Midbrain (tissue), 1 donor: ENCODE measurements at places on chromosomes 12 and 14.

- DNase-seq, result no peak
These were observed 161.3 kb upstream of the TMCC3 start for GRCh38 chr12:94811611-94812010.

DNA sequence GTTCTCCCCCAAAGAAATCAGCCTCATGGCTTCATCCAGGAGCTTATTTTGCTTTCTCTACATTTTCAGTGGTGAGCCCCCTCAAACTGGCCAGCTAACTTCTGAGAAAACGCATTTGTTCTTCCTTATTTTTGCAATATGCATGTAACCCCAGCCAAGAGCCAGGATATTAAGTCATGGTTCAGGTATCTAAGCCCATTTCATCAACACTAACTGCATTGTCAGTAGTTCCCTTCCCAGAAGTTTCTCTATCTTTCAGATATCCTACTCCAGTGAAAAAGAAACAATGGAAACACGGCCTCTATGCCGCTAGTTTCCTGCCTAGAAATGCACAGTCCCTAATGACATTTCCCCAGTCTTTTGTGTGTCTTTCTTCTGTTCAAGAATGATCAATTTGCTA, 102.8 kb upstream of the RASSF8 start:
- no peak for DNase-seq

- DNase-seq, result peak; percentile 22
These were observed 49.9 kb downstream of the HELB start for GRCh38 chr12:66352197-66352596.

DNA sequence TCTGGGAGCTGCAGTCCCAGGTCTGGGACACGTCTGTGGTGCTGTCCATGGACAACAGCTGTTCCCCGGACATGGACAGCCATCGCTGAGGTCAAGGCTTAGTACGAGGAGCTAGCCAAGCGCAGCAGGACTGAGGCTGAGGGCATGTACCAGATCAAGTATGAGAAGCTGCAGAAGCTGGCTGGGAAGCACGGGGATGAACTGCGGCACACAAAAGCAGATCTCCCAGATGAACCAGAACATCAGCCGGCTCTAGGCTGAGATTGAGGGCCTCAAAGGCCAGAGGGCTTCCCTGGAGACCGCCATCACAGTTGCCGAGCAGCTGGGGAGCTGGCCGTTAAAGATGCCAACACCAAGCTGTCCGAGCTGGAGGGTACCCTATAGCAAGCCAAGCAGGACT, 375.3 kb downstream of the SEC23A start:
- no peak for DNase-seq

DNA sequence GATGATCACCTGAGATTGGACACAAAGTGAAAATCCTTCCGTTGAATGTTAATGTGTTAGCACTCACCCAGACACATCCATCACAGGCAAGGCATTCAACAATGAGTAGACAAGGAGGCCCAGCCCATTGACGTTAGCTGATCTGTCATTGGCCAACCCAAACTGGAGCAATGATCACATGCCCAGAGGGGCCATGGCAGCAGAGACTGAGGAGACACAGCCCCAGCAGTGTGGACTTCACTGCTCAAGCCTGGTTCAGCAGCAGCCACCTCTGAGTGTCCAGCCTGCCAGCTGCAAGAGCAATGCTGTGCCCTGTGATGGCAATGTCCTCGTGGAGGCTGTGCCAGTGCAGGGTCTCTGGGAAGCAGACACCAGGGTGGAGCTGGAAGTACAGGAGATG, 622.2 kb downstream of the AACS start:
- no peak for DNase-seq

DNA sequence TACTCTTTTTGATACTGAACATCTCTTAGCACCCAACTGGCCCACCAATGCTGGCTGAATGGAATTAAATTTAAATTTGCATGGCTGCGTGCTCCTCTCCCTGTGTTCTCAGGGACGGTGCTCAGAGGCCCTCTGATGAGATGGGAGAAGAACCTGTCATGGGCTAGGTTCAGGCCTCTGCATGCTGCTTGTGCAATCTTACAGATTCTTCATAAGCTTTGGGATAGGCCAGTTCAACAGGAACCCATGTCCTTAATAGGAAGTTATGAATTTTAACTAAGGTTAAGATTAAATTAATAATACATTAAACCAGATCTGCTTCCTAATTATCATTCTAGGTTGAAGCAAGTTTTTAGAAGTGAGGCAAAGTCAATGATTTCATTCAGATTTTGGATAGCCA, 119.7 kb upstream of the LRIG3 start:
- DNase-seq, result no peak

GRCh38 chr14:35213869-35214387, 78.3 kb upstream of the PSMA6 start:
- DNase-seq, result no peak

GRCh38 chr14:69614592-69614991, 3.2 kb downstream of the SUSD6 start:
- DNase-seq, result peak; percentile 30

DNA sequence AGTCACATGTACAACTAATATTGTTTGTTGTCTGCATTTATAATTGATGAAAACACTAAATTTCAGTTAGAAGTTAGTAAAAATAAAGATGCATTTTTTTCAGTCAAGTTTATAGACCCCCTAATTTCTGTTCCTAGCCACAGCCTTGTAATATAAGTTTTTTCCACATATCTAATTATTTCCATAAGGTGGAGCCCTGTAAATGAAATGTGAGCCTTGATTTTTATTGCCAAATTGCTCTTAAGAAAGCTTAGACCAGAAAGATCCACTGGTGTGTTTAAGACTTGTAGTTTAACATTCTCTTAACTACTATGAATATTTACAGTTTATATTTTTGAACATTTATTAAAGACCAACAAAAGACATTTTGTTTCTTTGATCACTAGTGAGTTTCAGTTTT, 322.1 kb upstream of the RGS6 start:
- DNase-seq, result no peak

DNA sequence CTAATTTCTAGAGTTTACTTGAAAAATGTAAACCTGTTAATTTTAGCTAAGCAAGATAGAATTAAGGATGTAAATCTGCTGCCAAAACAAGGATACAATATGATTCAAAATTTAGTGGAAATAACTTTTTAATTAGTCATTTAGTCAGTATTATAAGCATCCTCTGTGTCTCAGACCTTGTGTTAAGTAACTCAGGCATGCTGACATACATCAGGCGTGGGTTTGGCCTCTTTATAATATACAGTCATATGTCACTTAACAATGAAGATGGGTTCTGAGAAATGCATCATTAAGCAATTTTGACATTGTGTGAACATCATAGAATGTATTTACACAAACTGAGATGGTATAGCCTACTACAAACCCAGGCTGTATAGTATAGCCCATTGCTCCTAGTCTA, 386.9 kb downstream of the ZFP36L1 start:
- no peak for DNase-seq

DNA sequence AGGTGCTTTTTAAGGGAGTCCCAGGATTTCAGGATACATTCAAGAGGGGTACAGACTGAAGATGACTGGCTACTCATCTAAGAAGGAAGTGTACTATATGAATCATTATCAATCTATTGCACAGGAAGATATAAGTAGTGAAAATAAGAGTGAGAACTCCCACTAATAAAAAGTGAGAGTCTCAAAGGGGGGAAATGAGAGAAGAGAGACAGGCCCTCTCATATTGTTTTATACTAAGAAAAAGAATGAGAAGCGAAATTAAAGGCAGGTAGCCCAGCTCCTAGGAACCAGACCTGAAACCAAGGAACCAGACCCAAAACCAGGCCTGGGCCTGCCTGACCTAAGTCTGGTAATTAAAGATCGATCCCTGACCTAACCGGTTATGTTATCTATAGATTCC, 54.6 kb downstream of the TESPA1 start:
- no peak for DNase-seq

DNA sequence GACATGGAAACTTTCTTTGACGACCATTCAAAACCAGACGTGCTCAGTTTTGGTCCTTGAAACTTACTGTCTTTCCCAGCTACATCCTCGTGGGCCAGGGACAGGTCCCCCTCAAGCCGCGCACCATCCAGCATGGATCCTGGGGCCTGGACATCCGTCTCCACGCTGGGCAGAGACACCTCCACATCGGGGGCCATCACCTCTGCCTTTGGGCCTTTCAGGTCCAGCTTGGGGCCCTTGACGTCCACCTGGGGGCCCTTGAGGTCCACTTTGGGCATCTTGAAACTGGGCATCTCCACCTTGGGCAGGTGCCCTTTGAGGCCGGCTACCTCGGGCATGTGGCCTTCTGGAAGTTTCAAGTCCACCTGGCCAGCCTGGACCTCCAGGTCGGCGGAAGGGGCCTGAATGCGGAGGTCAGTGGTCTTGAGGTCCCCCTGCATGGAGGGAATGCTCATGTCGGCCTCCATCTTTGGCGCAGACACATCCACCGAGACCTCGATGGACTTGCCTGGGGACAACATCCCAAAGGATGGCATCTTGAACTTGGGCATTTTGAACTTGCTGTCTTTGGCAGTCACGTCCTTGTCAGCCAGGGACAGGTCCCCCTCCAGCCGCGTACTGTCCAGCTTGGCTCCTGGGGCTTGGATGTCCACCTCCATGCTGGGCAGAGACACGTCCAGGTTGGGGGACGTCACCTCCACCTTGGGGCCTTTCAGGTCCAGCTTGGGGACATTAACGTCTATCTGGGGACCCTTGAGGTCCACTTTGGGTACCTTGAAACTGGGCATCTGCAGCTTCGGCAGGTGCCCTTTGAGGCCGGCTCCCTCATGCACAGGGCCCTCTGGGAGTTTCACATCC, 17.1 kb downstream of the PLD4 start:
- no peak for DNase-seq

GRCh38 chr12:12008232-12008850, 62.4 kb upstream of the BCL2L14 start:
- no peak for DNase-seq

DNA sequence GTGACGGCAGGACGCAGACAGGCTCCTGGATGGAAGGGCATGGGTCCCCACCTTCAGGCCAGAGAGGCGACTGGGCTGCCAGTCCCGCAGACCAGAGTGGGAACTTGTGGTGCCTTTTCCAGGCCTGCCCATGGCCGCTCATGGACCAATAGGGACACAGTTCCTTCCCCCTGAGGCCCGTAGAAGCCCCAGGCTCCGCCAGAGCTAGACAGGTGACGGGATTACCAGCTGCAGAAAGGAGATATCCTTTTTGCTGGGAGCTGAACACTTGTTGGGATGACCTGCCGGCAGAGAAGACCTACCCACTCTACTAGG, 73.6 kb upstream of the RASSF8 start:
- DNase-seq, result no peak

DNA sequence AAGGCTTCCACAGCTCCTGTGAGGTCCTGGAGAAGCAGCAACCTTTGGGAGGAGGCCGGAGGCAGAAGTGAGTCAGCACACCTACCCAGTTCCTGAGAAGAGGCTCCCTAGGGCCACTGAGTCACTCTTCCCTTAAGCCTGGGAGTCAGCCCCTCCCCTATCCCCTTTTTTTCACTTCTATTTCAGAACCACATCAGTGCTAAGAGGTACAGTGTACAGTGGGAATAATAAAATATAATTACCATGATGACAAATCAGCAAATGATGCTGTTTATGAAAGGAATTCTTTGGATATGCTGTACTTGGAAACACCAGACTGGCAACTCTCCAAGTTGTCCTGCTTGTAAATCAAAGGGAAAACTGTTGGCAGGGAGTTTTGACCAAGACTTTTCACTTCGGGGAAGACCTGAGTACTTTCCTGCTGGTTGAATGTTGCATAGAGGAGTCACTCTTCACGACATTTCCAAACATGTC, 7.8 kb upstream of the TBPL2 start:
- DNase-seq, result no peak

GRCh38 chr14:23435543-23436326, at the start of gene MYH7:
Gene MYH7, minus strand, starts transcription at chr14:23435660. Its CDS starts 1,928 bp downstream, at chr14:23433732.
- DNase-seq, result no peak

DNA sequence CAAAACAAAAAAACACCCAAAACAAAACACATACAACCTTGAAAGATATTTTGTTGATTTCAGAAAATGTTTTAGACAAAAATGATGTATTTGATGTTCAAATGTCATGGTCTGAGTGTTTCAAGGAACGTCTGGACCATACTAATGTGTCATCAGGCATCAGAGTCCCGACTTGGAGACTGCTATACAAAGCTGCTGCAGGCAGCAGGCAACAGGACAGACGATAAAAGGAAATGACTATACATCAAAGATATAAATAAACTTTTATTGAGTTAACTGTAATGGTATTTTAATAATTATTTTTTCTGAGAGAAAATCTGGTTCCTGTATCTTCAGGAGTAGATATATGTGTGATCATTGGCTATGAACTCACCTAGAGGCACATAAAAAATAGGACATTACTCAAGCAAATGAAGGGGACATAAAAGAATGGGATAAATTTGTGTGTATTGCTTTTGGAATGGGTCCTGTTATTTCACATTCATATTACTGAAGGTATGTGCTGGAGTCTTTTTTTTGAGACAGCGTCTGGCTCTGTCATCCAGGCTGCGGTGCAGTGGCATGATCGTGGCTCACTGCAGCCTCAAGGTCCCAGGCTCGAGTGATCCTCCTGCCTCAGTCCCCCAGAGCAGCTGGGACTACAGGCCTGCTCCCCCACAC, 87.3 kb upstream of the HECTD1 start:
- DNase-seq, result no peak

- no peak for DNase-seq
These were observed 234.6 kb downstream of the PCNX1 start for GRCh38 chr14:71141701-71142374.

DNA sequence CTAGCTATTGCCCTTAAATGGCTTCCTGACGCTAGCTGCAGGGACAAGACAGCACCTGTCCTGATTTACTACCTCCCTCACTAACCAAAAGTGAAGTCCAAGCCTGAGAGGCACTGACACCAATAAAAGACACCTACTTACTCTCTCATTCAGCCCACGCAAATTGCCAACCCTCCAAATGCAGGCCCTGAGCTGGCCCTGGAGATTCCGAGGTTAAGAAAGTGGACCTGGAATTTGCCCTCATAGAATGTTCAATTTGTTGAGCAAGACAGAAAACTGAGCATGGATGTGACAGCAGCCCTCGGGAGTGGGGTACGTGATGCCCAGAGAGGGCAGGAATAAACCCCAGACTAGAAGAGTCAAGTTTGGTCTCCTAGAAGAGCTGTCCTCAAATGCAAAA, 16.4 kb downstream of the SERPINA3 start:
- DNase-seq, result no peak

DNA sequence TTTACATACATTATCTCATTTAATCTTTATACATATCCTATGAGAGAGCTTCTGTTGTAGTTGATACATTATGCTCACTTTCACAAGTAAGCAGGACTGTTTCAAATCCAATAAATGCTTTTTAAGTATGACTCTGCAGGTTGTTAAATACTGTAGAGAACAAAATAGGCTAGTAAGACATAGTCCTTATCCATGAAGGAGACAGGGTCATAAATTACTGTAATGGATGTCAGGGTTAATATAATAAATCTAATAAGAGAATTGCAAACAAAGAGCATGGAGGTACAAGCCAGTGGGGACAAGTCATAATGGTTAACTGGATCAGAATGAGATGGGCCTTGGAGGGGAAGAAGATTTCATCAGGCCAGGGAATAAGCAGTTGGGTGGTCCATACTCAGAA, 303.8 kb upstream of the RGS6 start:
- no peak for DNase-seq
